ENCODE measurements at places on chromosomes 11 and 22.

DNA sequence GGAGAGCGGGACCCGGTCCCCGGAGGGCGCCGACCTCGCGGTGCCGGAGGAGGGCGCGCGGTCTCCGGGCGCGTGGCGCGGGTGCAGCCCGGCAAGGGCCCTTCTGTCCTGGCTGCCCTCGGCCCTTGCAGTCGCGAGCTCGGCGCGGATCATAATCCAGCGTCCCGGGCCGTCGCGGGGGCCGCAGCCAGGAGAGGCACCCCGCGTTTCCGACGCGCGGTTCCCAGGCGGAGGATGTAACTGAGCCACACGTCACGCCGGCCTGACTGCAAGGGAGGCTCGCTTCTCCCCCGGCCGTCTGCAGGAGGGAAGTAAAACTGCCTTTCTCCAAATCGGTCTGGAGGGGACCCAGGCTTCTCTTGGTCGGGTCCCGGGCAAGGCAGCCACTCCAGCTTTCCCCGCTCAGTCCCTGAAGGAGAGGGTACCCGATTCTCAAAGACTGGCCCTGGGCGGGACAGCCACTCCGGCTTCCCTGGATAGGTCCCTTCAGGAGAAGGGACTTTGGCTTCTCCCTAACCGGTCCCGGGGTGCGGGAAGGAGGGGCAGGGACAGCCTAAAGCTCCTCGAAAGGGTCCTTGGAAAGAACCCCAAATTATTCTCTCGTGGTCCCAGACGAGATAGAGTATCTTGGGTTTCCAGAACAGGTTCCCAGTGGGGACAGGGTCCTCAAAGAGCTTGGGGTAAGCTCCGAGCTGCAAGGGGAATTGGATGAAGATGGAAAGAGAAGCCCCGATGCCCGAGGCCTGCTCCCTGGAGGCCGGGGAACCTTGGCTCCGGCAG, 836 bp downstream of the SPON1 start:
- DNase-seq: peak; percentile 27

DNA sequence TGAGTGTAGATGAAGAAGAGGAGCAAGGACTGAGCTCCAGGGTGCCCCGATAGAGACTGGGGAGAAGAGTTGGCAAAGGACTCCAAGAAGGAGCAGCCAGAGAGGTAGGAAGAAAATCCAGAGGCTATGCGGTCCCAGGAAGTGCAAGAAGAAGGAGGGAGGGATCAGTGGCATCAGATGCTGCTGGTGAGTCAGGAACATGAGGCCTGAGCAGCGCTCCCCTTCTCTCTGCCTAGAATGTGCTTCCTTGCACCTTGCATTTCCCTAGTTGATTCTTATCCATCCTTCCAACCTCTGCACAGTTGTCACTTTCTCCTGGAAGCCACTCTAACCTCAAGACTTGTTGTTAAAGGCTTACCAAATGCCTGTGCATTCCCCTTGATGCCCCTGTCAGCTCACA, 21.3 kb downstream of the KCNC1 start:
- no peak for DNase-seq

GRCh38 chr22:20615533-20616450, 108.4 kb downstream of the MED15 start:
- no peak for DNase-seq

DNA sequence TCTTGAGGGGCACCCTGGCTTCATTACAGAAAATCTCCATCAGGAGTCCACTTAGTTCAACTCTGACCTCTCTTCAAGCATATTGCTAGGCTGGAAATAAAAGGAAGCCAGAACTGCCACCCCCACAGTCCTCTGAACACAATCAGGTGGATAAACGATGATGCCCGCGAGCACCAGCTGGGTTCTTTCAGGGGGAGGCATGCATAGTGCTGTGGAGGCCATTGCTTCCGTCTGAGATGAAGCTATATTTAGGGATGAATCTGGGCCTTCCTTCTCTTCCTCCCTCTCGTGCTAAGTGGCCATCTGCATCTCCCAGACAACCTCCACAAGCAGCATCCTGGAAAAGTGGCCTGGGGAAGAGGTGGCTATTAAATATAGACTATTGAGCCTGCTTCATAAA, 3.9 kb upstream of the MICAL2 start:
- no peak for DNase-seq

DNA sequence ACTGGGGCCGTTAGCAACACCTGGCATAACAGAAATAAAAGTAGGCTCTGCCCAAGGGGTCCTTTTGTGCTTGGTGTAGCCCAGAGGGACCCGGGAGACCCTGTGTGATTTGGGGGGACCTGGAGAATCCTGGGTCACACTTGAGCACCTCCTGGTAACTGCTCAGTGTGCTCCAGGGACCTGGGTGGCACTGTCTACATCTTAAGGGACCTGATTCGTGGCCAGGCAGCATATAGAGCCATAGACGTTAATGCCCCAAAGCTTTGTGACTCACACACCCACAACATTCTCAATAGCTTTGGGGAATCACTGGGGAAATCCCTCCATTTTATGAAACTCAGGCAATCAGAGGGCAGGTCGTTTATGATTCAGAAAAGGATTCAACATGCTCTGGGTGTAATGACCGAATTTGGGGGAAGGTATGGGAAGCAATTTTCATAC, 3.6 kb upstream of the IGF2 start:
- DNase-seq: peak; percentile 70
